ENCODE measurements at places on chromosomes 5 and 9.

GRCh38 chr9:96467784-96468183 is 17.8 kb downstream of the HABP4 start:
- no peak for DNase-seq

DNA sequence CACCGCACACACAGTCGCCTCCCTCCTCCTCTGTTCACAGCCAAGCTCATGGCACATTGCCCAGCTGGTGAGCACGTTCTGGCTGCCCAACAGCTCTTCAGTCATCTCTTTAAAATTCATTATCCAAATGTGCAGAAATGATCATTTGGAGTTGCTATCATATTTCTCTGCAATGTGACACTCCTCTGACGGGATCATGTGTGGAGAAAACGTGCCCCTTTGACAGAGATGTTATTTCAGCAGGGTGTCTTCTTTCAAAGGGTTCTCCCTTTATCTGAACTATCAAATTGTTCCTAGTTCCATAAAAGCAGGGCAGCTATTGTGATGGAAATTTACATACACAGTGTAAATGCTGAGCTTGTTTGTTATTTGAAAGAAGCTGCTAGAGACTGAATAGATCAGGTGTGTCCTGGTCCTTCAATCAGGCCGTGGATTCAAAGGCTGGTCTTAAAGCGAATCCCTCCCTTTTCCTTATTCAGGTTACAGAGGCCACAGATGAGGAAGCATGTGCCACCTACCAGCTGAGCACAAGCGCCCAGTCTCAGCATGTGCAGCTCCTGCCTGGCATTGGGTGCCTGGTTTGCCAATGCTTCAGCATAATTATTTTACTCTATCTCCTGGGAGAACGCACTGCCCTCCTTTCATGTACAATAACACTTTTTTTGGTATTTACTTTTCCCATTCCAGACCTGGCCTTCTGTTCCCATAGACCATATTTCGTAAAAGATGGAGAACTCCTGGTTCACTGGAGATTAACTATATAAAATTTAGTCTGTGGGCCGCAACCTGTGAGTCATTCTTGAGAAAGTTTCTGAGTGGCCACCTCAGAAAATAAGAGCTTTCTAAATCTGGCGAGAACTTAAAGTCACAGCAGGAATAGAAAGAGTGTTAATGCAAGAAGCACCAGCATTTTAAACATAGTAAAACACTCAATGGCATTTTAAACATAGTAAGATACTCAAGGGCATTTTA is 433.7 kb downstream of the ENC1 start:
- no peak for DNase-seq

DNA sequence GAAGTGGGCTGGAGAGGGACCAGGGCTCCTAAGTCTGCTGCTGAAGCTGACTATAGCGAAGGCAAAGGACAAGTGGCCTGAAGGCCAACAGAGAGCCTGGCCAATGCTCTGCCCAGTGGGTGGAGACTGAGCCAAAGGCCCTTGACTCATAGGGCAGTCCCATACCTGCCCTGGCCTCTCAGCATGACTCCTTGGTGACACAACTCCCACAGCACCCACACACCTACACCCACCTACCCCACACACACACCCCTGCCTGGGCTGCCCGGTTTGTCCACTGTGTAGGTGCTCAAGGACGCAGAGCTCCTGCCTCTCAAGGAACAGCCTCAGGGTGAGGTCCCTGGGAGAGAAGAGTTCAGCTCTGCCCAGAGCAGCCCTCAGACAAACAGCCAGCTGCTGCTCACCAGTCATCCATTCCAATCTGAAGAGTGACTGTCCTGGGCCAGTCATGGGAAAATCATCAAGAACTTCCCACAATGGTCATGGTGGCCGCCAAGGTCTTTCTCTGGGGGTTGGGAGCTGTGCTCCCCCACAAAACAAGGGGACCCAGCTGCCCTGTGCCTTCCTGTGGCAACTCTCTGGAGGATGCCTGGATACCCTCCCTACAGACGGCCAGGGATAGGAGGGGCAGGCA is 5.0 kb downstream of the TNIP1 start:
- DNase-seq: no peak

DNA sequence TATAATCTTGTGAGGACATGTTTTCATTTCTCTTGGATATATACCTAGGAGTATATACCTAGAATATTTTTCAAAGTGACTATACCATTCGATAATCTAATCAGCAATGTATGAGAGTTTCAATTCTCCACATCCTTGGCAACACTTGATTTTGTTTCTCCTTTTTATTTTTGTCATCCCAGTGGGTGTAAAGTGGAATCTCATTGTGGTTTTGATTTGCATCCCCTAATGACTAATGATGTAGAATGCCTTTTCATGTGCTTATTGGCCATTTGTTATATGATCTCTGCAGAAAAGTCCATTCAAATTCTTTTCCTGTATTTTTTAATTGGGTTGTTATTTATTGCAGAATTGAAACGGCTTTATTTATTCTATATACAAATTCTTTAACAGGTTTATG is 15.2 kb downstream of the ZCCHC9 start:
- no peak for DNase-seq

DNA sequence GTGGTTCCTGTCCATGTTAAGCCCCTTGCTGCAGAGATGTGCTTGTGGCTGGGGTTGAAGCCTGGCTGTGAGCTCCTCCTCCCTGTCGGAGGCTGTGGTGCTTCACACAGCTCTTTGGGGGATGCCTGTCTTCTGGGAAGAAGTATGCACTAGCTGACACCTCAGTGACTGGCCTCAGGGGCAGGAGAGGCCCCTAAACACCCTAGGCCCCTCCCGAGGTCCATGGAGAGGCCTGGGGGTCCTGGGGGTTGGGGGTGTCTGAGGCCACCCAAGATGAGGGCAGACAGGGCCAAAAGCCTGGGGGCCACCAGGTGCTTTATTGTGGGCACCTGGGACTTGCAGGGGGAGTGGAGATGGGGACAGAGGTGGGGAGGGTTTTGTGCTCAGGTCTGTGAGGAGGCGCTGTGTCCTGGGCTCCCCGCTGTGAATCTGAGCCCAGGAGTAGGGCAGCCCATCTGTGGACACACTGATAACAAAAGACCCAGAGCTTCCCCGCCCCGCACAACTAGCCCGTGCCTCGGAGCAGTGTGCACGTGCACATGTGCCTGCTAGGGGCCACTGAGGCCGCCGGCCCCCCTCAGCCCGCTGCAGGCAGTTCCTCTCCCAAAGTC is 92.0 kb downstream of the PHF2 start:
- no peak for DNase-seq

- DNase-seq: no peak
These were observed 2.0 kb downstream of the RASGEF1C start for GRCh38 chr5:180206993-180207392.

DNA sequence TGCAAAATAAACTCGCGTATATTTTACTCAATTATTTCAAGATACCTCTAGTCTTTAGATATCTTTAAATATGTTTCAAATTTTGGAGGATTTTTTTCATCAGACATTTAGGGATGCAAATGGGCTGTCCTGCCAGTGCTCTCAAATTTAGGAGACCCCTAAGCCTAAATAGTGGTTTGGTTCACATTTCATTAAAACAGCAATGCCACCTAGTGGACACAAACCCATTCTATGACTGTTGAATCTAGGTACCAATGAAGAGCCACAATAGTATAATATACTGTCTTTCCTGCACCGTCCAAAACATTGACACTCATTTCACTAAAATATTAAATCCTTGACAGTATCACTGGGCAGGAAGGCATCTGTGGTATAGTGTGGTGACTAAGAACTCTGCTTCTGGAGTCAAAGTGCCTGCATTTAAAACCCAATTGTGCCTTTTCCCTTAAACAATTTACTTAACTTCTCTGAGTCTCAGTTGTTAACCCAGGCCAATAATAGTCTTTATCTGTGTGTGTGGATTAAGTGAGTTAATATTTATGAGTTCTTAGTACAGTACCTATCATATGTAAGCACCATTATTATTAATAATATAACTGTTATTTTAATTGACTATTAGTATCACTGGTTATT is 148.0 kb downstream of the RORB start:
- DNase-seq: no peak

DNA sequence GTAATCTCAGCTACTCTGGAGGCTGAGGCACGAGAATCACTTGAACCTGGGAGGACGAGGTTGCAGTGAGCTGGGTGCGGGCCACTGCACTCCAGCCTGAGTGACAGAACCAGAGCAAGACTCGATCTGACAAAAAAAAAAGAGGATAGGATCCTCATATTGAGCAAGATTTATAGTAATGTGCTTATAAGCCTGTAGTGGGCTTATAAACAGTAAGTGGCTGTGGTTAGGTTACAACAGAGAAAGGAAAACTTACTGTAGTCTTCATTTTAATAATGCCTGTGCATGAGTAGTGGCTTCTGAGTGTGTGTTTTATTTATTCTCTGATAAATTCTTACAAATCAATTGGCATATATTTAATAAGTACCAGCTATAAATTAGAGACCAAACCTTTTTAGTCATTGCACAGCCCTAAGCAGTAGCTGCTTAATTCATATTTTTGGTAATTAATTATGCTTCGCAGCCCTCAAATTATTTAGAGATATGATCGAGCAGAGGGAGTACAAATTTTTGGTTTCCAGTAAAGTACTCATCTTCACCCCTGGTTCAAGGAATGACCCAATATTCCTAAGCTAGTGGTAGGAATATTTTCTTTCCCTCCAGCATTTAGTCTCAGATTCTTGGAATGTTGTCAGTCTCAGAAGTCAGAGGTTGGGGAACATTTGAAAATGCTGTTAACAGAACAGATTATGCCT is 73.8 kb upstream of the KLF9 start:
- DNase-seq: no peak

DNA sequence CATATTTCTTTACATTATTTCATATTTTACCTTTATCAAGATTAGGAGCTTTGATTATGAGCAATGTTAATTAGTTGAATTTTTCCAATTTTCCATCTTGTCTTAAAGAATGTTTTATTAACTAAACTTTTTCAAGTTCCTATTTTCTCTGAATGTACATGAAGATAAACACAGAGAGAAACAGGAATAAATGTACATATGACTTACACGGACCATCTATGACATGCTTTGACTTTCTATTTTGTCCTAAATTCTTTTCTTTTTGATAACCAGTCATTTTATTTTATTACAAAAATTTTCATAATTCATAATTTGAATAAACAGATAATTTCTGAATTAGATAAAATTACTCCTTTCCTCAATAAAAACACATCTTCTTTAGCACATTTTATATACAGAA is 1038.8 kb upstream of the ARRDC3 start:
- no peak for DNase-seq

DNA sequence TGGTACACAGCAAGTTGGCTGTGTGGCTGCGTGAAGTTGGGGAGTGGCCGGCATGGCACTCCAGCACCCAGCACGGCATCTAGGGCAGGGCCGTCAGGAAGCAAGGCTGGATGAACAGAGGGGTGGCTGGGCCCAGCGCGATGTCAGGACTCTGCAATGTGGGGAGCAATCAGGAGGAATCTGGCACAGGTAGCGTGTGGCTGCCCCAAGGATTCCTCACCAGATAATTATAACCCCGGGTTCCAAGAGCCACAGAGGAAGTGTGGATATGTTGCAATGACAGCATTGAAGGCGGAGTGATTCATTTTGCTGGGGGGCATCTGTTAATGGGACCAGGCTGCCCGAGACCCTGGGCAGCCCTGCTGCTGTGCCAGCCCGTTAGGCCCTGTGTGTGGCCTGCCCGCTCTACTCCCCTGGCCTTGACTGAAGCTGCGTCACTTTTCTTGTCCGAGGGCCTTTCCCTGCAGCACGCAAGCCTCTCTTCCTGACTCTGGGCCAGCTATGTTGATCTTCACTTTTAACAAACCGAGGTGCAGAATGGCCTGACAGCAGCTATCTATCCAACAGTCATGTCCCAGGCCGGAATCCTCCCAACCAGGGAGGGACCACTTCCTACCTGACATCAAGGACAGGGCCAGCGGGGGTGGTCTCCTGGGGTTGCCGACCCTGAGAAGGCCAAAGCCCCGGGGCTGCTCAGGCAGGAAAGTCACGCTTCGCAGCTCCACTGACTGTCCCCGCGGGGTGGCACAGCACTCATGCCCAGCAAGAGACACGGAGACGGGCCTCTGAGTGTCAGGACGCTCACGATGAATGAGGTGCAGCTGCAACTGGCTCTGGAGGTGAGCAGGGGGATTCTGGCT is 118.0 kb upstream of the PHYKPL start:
- no peak for DNase-seq

GRCh38 chr5:143055596-143056338 is 285.6 kb downstream of the ARHGAP26 start:
- no peak for DNase-seq

GRCh38 chr5:73363911-73364730 is 84.5 kb downstream of the FOXD1 start:
- no peak for DNase-seq

DNA sequence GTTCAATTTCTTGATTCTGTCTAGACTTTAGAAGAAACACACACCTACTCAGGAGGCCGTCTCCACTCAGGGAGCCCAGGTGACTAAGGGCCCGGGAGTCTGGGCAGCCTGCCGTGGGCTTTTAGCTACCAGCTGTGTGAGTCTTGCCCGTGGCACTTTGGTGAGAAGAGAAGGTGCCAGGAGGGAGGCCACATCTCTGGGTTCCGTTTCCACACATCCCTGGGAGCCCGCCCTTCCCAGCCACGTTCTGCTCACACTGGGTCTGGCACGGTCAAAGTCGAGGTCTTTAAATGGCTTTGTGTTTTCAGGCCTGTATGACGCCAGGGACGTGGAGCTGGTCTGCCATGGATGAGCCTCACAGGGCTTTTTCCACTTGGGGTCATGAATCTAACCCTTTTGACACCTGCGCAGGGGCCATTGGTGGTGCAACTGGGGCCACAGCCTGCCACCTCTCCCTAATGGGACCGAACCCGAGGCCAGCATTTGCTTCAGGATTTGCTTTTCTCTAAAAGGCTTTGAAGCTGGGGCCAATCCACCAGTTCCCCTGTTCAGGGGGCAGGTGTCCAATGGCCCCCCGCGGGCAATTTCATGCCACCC is 17.2 kb upstream of the FCN2 start:
- no peak for DNase-seq

GRCh38 chr5:1544294-1544961 is 20.7 kb upstream of the LPCAT1 start:
- no peak for DNase-seq

Data from CD4-positive, alpha-beta T cell treated with Interleukin-17A for 1 hour (primary cell).